ENCODE measurements at places on chromosomes 12 and 14.

DNA sequence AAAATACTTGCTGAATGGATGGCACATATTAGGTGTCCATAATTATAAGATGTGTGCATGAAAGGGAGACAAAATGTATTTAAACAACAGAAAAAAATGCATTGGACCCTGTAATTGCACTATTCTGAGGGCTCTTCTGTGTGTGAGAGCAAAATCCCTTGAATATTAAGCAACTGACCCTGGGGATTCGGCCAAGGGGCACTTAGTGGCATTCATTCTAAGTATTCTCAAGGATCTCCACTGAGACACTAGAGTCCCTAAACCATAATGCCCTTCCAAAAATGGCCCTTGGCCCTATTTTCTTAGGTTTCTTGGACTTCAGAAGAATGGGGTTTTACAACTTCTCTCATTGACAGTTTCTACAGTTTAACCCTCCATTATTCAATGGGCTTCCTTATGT is 388.6 kb downstream of the GLT1D1 start:
- no peak for DNase-seq

GRCh38 chr12:112611908-112612307 is 179.6 kb upstream of the RPH3A start:
- no peak for DNase-seq

- no peak for DNase-seq
Observed at GRCh38 chr12:65524666-65525065, 246.2 kb downstream of the MSRB3 start.

DNA sequence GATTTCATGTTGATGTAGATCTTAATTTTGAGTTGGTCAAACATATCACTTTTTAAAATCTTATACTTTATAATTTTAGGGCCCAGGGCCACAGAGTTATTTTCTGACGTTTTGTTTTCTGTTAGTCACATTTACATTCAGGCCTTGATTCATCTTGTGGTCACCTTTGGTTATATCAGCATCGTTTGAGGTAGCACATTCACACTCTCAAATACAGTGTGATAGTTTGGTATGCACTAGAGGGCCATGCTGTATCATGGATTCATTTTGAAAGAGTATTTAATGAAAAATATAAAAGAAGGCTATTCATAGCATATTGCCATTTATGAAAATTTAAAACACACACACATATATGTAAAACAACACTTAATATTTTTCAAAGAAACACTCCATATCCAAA is 274.6 kb downstream of the RAD51B start:
- no peak for DNase-seq

DNA sequence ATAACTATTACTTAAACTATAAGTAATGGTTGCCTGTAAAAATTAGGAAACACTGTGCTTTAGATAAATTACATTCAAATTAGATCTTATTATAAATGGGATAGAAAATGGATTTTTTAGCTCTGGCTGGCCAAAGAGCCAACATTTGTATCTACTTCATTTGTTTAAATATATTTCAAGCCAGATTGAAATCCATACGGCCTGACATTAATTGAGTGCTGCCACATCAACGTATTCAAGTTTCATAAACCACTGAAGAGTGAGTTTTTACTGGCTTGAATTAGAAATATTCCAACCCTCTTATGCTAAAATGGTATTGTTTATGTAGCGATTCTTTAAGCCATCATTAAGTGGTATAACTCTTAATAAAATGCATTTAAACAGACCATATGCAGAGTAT is 133.3 kb downstream of the VRK1 start:
- DNase-seq = no peak

DNA sequence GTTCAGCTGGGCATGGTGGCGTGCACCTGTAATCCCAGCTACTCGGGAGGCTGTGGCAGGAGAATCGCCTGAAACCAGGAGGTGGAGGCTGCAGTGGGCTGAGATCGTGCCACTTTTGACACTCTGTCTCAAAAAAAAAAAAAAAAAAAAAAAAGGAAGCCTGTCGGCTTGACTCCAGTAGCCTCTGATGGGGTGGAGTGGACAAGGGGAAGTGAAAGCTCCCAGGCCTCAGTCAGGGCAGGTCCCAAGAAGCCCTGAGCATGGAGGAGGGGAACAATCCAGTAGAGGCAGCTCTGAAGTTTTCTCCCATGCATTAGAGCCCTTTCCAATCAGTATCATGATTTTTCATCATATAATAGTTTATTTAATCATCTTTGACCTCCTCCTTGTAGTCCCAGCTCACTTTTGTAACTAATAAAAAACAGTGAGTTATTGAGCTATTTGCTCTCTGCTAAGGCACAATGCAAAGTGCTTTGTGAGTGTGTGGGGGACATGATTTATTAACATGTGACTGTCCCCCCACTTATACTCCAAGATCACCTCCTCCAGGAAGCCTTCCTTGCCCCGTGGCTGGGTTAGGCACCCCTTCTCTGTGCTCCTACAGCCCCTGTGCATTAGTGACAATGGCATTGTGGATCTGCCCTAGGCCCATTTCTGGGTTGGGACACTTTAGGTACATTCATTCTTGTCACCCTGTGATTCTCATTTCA is 4.7 kb upstream of the SSH1 start:
- DNase-seq = no peak

GRCh38 chr12:112005419-112006395 is 7.3 kb downstream of the TMEM116 start:
- DNase-seq = no peak

All from amniotic stem cell (primary cell).